ENCODE measurements at places on chromosomes 16 and 17.

- DNase-seq, result no peak
Measured at GRCh38 chr17:28577466-28577824, 750 bp upstream of the ALDOC start.

- DNase-seq, result no peak
Measured at GRCh38 chr17:39027455-39028035, 60.3 kb upstream of the FBXO47 start.

GRCh38 chr17:81723651-81724209, 11.6 kb downstream of the SLC25A10 start:
- no peak for DNase-seq

GRCh38 chr17:38395090-38395489, 33.2 kb upstream of the ARHGAP23 start:
- DNase-seq, result no peak

DNA sequence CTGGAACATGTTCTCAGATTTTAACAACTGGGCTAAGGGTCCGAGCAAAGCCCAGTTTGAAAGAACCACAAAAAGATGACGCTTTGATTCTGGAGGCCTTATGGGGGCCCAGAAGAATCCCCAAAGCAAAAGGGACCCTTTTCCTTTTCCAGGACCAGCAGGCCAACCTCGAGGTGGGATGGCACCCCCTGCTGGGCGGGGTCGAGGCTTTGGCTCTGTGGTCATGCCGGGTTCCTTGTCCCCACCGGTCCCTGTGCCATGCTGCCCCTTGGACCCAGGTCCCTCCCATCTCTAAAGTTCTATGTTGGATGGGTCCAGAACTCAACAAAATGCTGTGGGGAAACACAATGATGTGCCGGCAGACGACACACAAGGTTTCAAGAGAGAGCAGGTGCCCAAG, 30.9 kb downstream of the TMEM204 start:
- no peak for DNase-seq

DNA sequence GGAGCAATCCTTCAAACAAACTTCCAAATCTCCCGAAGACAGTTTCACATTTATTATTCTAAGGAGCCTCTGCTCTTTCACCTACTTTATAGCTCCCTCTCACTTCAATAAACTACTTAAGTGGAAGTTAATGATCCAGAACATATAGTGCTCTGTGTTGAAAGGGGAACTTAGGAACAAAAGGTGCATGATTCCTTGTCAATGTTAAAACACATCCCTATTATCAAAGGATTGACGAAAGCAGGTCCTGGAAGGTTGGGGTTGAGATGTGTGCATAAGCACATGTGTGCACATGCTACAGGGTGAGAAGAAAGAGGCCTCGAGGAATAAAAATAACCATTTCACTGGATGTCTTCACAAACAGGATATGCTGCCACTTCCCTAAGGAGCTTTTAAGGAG, 170.3 kb downstream of the SLC39A11 start:
- no peak for DNase-seq

DNA sequence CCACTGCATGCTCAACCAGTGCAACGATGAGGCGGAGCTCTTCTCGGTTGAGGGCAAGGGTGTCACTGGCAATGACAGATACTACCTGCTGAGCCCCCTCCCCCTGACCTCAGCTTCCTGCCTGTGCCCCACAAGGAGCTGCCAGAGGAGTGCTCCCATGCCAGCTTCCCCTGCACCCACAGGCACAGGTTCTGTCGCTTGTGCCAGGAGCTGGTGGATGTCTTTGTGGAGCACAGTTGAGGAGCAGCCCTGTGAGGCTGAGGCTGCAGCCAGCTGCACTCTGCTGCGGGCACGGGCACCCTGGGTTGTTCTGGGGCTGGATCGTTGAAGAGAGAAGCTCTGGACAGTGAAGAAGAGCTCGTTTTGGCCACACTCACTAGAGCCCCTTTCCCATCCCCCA, 165.3 kb upstream of the ZNF267 start:
- DNase-seq, result no peak

- no peak for DNase-seq
Measured at GRCh38 chr16:29662000-29662728, 883 bp upstream of the SPN start.

GRCh38 chr16:11165349-11165748, 90.7 kb downstream of the SOCS1 start:
- no peak for DNase-seq

GRCh38 chr17:38449364-38449763, 21.1 kb downstream of the ARHGAP23 start:
- DNase-seq, result no peak

GRCh38 chr17:11105141-11105540, 135.9 kb upstream of the SHISA6 start:
- DNase-seq, result no peak

DNA sequence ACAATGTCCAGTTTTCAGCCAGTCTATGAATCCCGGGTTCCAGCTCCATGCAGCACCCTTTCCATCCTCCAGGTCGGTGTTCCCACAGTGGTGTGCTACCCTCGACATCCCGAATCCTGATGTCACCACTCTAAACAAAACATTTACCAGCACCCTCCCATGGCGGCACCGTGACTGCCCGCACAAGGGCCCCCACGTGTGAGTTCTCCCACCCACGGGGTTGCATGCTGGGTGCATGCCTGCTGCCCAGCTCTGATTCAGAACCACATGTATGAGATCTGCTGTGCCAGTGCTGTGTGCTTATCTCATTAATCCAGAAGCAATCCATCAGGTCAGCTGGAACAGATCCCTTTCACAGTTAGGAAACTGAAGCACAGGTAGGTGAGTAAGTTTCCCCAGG, 57.4 kb downstream of the C16orf78 start:
- DNase-seq, result no peak

DNA sequence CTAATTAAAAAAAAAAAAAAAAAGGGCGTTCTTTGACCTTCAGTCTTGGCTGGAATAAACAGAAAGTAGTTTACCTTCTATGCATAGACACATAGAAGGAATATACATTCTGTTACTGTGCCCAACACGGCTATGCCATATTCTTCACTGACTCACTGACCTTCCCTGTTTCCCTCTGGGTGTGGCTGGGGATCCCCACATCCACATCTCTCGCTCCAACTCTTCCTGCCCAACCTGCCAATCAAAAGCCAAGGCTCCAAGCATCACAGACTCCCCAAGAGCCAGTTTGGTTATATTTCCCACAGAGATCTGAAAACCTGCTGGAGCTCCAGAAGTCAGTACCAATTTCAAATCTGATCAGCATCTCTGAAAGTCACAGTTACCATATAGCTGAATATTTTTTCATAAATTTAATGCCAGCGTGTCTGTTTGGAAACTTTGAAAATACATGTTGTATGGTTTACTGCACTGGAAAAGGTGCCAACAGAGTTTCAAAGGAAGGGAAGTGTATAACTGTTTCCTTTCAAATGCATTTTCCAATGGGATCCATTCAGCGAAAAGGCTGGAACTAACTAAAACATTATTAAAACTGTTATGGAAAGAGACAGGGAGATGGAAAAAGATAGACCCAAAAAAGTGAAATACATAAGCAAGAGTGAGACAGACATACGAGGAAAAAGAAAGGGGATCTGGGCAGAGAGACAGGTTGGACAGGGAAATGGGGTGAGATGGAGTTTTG, 91.8 kb downstream of the SMG6 start:
- no peak for DNase-seq

- no peak for DNase-seq
Measured at GRCh38 chr17:19386974-19387920, at the start of gene MFAP4. MFAP4 (minus strand) TSS chr17:19387190; CDS start chr17:19387155, 35 bp downstream.

DNA sequence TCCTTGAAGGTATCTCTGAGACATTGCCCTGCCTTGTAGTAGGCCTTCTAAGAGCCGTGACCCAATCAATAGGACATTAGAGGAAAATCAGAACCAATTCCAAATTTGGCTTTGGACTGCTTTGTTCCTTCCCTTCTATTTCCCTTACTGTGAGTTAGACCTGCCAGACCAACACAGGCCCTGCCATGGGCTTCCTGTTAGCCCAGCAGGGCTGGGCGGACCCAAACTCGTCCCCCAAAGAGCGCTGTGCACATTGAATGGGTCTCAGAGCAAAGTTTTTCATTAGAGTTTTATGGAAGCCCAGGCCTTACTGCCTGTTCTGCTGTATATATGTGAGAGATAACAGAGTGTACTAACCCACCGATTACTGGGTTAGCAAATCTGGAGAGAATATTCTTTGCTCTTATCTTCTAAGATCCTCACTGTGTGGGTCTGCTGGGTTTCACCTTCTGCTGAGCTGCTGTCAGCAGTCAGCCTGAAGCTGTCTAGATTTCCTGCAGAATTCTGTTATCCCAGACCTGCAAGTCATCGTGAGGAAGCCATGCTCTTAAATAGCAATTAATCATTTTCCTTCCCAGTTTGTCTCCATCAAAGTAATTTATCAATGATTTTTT, 5.7 kb downstream of the ARHGAP44 start:
- no peak for DNase-seq

- no peak for DNase-seq
Measured at GRCh38 chr17:43695970-43696865, 34.5 kb upstream of the MEOX1 start.

DNA sequence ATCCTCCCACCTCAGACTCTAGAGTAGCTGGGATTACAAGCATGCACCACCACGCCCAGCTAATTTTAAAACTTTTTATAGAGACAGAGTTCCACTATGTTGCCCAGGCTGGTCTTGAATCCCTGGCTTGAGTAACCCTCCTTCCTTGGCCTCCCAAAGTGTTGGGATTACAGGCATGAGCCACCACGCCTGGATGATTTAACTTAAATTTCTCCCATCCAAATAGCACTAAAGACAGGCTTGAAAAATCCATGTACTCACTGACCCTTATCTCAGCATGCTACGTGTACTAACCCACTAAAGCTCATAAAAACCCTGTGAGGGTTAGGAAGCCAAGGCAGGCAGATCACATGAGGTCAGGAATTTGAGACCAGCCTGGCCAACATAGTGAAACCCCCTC, 4.6 kb downstream of the SLC5A10 start:
- DNase-seq, result no peak

GRCh38 chr17:46190763-46191162, 2.5 kb downstream of the KANSL1 start:
- DNase-seq, result no peak

DNA sequence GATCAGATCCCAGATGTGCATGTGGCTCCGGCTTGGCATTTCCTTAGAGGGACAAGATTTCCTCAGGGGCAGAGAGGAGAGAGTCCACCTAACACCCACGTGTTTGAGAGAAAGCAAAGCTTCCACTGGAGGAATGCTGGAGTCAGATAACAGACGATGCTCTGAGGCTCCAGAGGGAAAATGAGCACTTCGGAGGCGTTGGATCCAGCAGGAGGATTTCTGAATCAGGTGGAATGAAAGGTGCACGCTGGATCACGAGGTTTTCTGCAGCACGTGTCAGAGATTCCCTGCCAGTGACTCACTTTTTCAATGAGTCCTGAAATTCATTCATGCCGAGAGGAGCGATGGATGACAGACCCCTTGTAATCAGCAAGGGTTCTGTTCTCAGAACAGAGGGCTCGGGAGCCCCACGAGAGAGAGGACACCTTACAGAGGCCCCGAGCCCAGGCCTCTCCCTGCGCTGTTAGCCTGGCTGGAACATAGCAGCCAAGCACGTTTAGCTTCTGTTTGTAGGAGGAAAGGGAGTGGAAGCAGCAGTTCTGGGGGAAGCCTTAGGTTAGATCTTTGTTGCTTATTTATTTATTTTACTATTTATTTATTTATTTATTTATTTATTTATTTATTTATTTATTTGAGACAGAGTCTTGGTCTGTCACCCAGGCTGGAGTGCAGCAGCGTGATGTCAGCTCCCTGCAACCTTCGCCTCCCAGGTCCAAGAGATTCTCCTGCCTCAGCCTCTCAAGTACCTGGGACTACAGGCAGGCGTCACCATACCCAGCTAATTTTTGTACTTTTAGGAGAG, 49.3 kb upstream of the JPH3 start:
- no peak for DNase-seq

DNA sequence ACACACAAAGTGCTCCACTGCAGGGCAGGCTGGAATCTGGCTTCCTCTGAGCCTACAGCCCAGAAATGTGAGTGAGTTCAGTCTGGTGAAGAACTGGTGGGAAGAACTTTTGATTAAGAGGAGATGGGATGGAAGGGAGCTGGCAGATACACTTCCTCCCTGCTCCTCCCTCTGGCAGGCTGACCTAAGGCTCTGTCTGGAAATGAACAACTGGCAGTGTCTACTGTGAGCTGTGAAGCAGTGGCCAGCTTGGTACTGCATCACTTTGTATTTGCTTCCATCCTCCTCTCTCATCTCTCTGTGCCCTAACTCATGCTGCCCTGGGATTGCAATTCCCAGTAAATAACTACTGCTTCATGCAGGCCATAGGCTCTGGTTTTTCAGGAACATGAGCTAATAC, 45.6 kb downstream of the MAF start:
- DNase-seq, result no peak
